ENCODE measurements at places on chromosomes 4 and X. TPM values are rescaled to one million over a fixed set of nuclear protein-coding genes. Genes with fewer than 3 reads are reported as not detected.

GRCh38 chr4:37641352-37641751 lies 44.8 kb downstream of the RELL1 start:
- peaks cover 11% of the 10 kb centered on the region for H3K36me3 ChIP-seq
- no peak for DNase-seq
- H3K27me3 ChIP-seq = no peaks in the 10 kb centered on the region
- no peak overlapping the region for H3K4me3 ChIP-seq
- no peaks in the 10 kb centered on the region for H3K4me1 ChIP-seq

GRCh38 chr4:186104114-186104889 lies at the start of gene FAM149A:
Gene FAM149A, plus strand, starts transcription at chr4:186104704.
- H3K4me3 ChIP-seq = peak within 1 kb of the TSS; percentile 66
- peaks cover 8% of the 10 kb centered on the region for H3K4me1 ChIP-seq
- H3K27me3 ChIP-seq = peaks cover 14% of the 10 kb centered on the region
- no peak within 1 kb of the TSS for H3K27ac ChIP-seq
- H3K36me3 ChIP-seq = peaks cover 2% of the 10 kb centered on the region

- H3K27me3 ChIP-seq = no peaks in the 10 kb centered on the region
- H3K4me1 ChIP-seq = peaks cover 28% of the 10 kb centered on the region
- no peak for DNase-seq
- no peaks in the 10 kb centered on the region for H3K36me3 ChIP-seq
- H3K27ac ChIP-seq = no peak overlapping the region
These were observed 8.9 kb downstream of the EIF4E start for GRCh38 chr4:98919996-98920395.

CPLX1 gene
- total RNA-seq = not detected

UNC5C gene
- 4.7 TPM for total RNA-seq

XAGE2 gene
- total RNA-seq = not detected

GRCh38 chrX:69614886-69615285 lies 1.0 kb upstream of the EDA start:
- no peak overlapping the region for H3K4me3 ChIP-seq
- peaks cover 3% of the 10 kb centered on the region for H3K4me1 ChIP-seq
- no peak for DNase-seq
- H3K27ac ChIP-seq = no peak overlapping the region
- no peaks in the 10 kb centered on the region for H3K36me3 ChIP-seq

DNA sequence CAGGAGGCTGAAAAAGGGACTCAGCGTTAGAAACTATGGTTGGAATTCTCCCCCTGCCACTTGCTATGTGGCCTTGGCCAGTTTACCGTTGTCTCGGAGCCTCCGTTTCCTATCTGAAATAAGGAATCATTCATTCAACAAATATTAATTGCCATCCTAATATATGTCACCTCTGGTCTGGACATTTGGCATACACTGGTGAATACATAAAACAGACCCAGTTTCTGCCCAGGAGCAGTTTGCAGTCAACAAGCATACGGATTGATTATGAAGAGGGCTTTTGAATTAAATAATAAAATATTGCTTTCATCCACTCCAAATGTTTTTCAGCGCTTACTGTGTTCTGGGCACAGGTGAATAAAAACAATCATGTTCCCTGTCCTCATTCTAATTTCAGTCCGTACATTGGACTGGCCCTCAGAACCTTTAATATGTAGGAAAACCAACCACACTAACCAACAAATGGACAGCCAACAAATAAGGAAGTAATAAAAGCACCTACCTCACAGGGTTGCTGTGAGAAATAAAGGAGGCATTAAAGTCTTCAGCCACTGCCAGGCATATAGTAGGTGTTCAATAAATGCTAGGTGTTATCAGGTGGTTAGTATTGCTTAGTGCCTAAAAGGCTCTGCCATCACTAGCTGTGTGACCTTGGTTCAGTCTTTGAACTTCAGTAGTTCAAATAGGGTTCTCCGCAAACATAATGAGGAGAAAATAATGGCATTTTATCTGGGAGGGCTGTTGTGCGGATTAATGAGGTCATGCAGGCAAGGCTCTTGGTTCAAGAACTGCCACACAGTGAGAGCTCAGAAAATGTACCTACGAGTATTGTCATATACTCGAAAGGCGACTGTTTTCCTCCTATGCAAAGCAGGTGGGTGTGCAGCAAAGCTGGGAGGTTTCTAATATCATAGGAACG lies 7.3 kb upstream of the GSX2 start:
- peaks cover 16% of the 10 kb centered on the region for H3K4me1 ChIP-seq
- no peak overlapping the region for H3K27ac ChIP-seq
- no peak for DNase-seq
- peaks cover 19% of the 10 kb centered on the region for H3K27me3 ChIP-seq
- peak overlapping the region; percentile 99 for H3K4me3 ChIP-seq

DNA sequence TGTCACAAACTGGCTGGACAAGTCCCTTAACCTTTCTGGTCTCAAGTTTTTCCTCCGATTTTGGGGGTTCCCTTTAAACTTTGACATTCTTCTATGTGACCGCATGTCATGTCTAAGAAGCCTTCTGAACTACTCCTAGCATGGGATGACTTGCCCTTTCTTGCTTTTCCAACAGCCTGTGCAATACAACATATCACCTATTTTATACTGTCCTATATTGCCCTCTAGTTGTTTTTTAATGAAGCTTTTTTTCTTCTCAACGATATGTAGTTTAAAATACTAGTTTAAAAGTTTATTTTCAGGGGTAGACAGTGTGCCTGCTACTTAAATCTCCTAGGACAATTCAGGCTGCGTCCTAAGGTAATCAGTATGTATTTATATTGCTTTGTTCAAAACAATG lies 1.0 kb upstream of the IGBP1 start:
- H3K36me3 ChIP-seq = no peaks in the 10 kb centered on the region
- H3K27me3 ChIP-seq = no peaks in the 10 kb centered on the region
- no peak overlapping the region for H3K27ac ChIP-seq
- H3K4me3 ChIP-seq = no peak overlapping the region
- H3K4me1 ChIP-seq = peaks cover 15% of the 10 kb centered on the region
- no peak for DNase-seq

GRCh38 chrX:117752745-117753144 lies 363.9 kb downstream of the KLHL13 start:
- H3K4me1 ChIP-seq = no peaks in the 10 kb centered on the region
- H3K27me3 ChIP-seq = no peaks in the 10 kb centered on the region
- no peak overlapping the region for H3K4me3 ChIP-seq
- no peaks in the 10 kb centered on the region for H3K36me3 ChIP-seq
- H3K27ac ChIP-seq = no peak overlapping the region

CENPI gene
- 5.7 TPM for total RNA-seq

- H3K4me3 ChIP-seq = no peak overlapping the region
- no peaks in the 10 kb centered on the region for H3K27me3 ChIP-seq
- no peak for DNase-seq
These were observed 384.8 kb downstream of the AFF2 start for GRCh38 chrX:148885203-148885602.

NOX1 gene
- not detected for total RNA-seq

DNA sequence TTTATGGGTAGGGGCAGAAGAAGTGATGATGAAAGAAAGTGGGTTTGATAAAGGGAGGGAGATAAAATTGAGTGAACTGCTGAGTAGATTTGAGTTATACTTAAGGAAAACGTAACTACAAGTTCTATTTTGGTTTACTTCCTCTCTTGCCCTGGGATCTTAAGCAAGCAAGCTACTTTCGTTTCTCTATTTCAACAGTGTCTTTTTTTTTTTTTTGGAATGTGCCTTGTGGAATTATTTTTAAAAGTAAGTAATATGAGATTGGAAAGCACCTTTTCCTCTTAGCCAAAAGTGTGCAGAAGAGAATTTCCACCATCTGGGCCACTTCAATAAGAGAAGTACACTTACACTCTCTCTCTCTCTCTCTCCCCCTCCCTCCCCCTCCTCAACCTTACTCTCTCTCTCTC lies 16.0 kb upstream of the C4orf36 start:
- no peak for DNase-seq
- H3K27me3 ChIP-seq = no peaks in the 10 kb centered on the region
- H3K4me3 ChIP-seq = peak overlapping the region; percentile 53
- no peaks in the 10 kb centered on the region for H3K36me3 ChIP-seq

GPRASP2 gene
- total RNA-seq = 11.5 TPM

- no peak overlapping the region for H3K27ac ChIP-seq
- H3K27me3 ChIP-seq = peaks cover 6% of the 10 kb centered on the region
- no peak overlapping the region for H3K4me3 ChIP-seq
- no peak for DNase-seq
- H3K36me3 ChIP-seq = no peaks in the 10 kb centered on the region
These were observed 57.1 kb upstream of the NPFFR2 start for GRCh38 chr4:71974681-71975080.

DNA sequence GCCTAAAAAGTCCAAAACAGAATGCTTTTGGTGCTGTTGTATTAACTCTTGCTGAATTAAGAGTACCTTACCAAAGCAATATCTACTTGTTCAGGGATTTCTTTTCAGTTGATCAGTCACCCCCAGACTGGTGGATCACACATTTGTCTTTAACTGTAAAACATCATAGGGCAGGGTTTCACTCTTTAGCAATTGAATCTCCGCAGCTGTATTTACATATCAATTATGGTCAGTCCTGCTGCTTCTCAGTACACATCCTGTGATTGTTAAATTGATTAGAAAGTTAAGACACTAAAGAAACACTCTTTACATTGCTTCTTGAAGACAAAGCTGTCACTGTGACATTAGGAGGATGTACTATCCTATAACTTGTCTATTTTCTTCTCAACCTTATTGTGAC lies 277.1 kb upstream of the ADGRL3 start:
- no peak for DNase-seq
- no peak overlapping the region for H3K27ac ChIP-seq
- no peak overlapping the region for H3K4me3 ChIP-seq
- H3K27me3 ChIP-seq = no peaks in the 10 kb centered on the region
- H3K36me3 ChIP-seq = no peaks in the 10 kb centered on the region

- no peak overlapping the region for H3K27ac ChIP-seq
- no peak overlapping the region for H3K4me3 ChIP-seq
- no peak for DNase-seq
- no peaks in the 10 kb centered on the region for H3K36me3 ChIP-seq
These were observed 108.0 kb downstream of the ITM2A start for GRCh38 chrX:79259073-79259689.

TCP11X2 gene
- not detected for total RNA-seq

ABHD18 gene
- total RNA-seq = 7.8 TPM

MMGT1 gene
- total RNA-seq = 27.6 TPM

- peaks cover 29% of the 10 kb centered on the region for H3K27me3 ChIP-seq
- H3K4me3 ChIP-seq = no peak overlapping the region
- DNase-seq = no peak
- no peaks in the 10 kb centered on the region for H3K36me3 ChIP-seq
These were observed 10.5 kb upstream of the SLC39A8 start for GRCh38 chr4:102355748-102356147.

DNA sequence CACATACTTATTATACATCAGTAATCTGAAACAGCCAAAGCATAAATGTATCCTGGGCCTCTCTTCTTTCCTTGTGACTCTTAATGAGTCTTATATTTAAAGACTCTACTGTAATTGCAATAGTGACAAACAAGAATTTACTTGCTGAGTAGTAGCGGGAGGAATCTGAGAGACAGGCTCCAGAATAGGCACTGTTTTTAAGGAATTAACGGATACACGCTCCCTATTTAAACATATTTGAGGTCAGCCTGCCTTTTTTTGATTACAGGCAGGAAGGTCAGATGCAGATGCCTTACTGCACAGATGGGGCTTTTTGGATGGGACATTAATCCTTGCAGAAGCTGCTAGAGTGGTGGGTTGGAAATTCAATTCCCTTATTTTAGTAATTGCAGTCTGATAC lies 196.3 kb upstream of the ANXA3 start:
- peaks cover 4% of the 10 kb centered on the region for H3K36me3 ChIP-seq
- peaks cover 5% of the 10 kb centered on the region for H3K4me1 ChIP-seq

DNA sequence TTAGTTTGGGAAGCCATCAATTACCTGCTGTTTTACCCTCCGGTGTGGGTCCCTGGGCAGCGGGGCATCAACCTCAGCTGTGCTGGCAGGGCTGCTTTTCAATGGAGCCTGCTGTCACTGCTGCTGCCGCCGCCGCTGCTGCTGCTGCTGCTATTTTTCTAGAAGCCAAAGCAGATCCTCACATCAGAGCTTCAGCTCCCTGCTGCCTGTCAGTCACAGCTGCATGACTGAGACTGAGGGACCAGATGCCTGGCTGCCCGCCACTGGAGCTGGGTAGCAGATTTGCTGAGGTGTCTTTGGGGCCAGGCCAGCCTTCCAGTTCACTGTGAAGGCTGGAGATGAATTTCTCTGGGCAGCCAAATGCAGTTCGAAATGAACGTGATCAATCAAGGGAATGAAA lies 200.3 kb upstream of the NHS start:
- no peak overlapping the region for H3K27ac ChIP-seq
- no peaks in the 10 kb centered on the region for H3K27me3 ChIP-seq
- no peaks in the 10 kb centered on the region for H3K4me1 ChIP-seq
- no peaks in the 10 kb centered on the region for H3K36me3 ChIP-seq

CTAG1A gene
- not detected for total RNA-seq

BMPR1B gene
- total RNA-seq = 7.8 TPM

DNA sequence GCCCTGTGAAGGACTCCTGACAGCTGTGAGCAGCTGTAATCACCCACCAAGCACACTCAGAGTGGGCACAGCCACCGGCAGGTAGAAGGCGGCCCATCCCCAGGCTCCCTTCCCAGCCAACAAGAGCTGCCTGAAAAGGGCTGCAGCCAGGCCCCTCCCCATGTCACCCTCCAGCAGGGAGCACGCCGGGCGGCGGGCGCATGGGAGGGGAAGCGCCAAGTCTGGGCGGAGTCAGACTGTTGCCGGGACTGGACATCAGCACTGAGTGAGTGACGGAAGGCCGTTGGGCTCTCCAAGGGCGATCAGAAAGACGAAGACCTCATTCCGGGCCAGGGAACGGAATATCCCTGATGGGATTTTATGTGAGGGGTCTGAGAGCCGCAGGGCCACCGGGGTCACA lies 82.1 kb downstream of the PPP2R2C start:
- no peaks in the 10 kb centered on the region for H3K36me3 ChIP-seq
- no peak for DNase-seq
- H3K27me3 ChIP-seq = peaks cover 49% of the 10 kb centered on the region
- no peaks in the 10 kb centered on the region for H3K4me1 ChIP-seq

GRCh38 chr4:59535541-59535940 lies 1664.6 kb upstream of the ADGRL3 start:
- H3K27me3 ChIP-seq = peaks cover 12% of the 10 kb centered on the region
- DNase-seq = no peak
- H3K36me3 ChIP-seq = no peaks in the 10 kb centered on the region
- H3K4me1 ChIP-seq = no peaks in the 10 kb centered on the region
- no peak overlapping the region for H3K27ac ChIP-seq

- no peak for DNase-seq
- no peaks in the 10 kb centered on the region for H3K36me3 ChIP-seq
- no peak overlapping the region for H3K4me3 ChIP-seq
- H3K27me3 ChIP-seq = no peaks in the 10 kb centered on the region
- H3K4me1 ChIP-seq = no peaks in the 10 kb centered on the region
- H3K27ac ChIP-seq = no peak overlapping the region
These were observed 270.7 kb downstream of the GRXCR1 start for GRCh38 chr4:43163101-43163792.

DNA sequence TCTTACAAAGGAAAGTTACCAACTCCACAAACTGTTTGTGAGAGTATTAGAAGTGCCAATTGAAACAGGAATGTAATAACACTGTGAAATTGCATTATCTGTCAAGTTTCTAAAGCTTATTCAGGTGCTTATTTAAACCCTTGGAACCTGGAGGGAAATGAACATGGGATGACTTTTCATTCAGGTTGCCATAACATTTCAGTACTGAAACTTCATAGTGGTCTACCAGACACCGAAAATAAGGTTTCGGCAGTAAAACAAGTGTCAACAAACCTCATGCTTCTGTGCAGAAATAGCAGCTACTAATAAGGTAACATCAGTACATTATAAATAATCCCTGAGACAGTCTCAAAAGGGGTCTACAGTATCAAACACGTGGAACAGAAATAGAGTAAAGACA lies 890.7 kb upstream of the INTU start:
- H3K27me3 ChIP-seq = no peaks in the 10 kb centered on the region
- DNase-seq = no peak
- H3K27ac ChIP-seq = no peak overlapping the region
- H3K36me3 ChIP-seq = peaks cover 5% of the 10 kb centered on the region

FAM47E gene
- 0.73 TPM for total RNA-seq
